ENCODE measurements at places on chromosomes 2 and 18.

GRCh38 chr18:51234117-51235008 lies 36.9 kb upstream of the MEX3C start:
- DNase-seq = no peak

- DNase-seq = no peak
Observed at GRCh38 chr2:180742801-180743200, 237.6 kb upstream of the UBE2E3 start.

DNA sequence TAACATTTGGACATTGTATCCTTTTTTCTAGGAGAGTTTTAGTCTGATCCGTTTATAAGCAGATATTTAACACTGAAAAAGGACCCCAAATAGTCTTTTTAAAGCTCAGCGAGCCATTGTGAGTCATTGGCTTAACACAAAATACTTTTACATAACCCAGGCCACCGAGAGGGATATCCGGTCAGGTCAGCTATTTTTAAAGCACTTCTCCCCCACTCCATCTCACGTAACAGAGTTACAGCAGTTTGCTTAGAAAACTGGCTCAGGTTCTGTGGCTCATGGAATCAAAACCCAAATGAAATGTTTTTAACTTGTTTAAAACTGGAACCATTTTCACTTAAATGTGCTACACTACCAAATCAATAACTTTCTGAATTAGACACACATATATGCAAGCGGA lies 23.9 kb downstream of the COL4A3 start:
- DNase-seq = no peak

DNA sequence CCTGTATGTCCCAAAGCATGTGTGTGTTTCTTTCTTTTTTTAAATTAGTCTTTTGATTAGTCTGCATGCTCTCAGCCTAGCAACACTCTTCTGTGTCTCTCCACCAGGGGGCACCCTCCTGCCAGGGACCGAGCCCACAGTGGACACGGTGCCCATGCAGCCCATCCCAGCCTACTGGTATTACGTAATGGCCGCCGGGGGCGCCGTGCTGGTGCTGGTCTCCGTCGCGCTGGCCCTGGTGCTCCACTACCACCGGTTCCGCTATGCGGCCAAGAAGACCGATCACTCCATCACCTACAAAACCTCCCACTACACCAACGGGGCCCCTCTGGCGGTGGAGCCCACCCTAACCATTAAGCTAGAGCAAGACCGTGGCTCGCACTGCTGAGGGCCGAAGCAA lies 93.8 kb downstream of the NRP2 start:
- DNase-seq = no peak

DNA sequence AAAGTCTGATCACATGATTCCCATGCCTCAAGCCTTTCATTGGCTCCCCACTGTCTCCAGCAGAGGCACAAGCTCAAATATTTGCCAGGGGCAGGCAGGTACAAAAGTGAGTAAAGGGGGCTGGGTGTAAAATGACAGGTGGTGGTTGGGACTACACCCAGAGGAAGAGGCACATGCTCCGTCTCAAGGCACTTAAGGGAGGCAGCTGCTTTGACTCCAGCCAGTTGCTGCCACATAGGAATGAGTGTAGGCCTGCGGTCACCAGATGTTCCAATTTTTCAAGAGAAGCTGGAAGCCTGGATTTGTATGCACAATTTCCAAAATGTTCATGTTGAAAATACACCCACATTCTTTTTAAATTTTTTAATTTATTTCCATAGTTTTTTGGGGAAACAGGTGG lies 164.4 kb downstream of the UPP2 start:
- DNase-seq = no peak

- DNase-seq = no peak
Observed at GRCh38 chr18:13730481-13730880, 4.0 kb downstream of the RNMT start.

GRCh38 chr2:17628349-17629261 lies 88.1 kb downstream of the VSNL1 start:
- DNase-seq = no peak

- no peak for DNase-seq
Observed at GRCh38 chr18:74731097-74731496, 133.4 kb downstream of the ZNF407 start.

DNA sequence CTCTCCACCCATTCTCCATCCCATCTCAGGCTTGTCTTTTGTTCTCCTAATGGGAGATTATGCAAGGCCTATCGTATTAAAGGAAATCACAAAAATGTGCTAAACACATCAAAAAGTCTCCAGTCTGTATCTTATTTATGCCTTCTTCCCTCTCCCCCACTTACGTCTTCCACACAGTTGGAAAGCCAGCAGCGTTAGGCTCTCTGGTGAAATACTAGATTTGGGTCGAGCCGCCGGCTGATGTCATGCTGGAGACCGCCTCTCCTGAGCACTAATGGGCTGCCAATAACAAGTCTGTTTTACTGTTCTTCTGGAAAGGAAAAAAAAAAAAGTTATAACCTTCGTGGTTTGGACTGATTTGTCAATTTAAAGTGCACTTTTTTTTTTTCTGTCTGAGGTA lies 182.7 kb upstream of the SIX2 start:
- DNase-seq = no peak

GRCh38 chr2:82182270-82182669 lies 1877.7 kb upstream of the LRRTM1 start:
- no peak for DNase-seq

GRCh38 chr2:105129722-105130232 lies 91.9 kb downstream of the MRPS9 start:
- no peak for DNase-seq

GRCh38 chr2:176536439-176537133 lies 267.3 kb downstream of the MTX2 start:
- DNase-seq = no peak

- DNase-seq = no peak
Observed at GRCh38 chr2:98126061-98126460, 39.1 kb downstream of the VWA3B start.

DNA sequence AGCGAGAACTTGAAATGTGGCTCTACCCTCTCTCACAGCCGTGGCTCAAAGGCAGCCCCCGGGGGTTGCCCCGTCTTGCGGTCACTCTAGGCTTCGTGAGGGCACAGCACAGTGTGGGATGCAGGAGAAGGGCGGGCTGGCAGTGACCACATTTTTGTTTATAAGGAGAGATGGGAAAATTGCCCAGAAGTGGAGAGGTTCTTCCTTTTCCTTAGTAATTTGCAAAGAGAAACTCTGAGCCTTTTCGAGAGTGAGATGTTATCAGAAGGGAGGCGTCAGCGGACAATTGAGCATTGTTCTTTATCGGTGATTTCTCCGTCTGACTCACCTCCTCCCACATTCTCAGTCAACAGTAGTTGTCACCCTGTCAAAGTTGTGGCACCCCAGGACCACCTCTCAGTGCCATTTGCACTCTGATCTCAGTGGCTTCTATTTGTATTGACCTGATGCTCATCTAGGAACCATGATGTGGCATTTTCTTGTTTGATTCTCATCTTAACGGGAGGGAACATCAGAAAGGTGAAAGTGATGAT lies 89.6 kb downstream of the ACAA2 start:
- DNase-seq = no peak

DNA sequence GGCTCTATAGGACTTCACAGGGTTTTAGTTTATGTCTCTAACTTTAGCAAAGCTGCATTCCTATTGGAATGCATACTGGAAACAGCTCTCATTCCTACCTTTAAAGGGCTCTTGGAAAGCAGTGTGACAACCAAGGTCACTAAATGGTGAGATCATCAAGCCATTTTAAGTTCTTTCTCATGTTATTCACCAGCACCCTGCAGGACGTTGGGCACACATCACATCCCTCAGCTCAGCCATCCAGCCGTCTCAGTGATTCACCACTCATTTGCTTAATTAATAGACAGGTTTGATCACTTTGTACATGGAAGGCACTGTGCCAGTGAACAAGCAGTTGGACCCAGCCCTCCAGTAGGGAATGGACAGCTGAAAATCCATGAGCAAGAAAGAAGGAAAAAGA lies 32.2 kb upstream of the RBM44 start:
- no peak for DNase-seq

- DNase-seq = no peak
Observed at GRCh38 chr2:160431441-160431840, 62.2 kb downstream of the RBMS1 start.

DNA sequence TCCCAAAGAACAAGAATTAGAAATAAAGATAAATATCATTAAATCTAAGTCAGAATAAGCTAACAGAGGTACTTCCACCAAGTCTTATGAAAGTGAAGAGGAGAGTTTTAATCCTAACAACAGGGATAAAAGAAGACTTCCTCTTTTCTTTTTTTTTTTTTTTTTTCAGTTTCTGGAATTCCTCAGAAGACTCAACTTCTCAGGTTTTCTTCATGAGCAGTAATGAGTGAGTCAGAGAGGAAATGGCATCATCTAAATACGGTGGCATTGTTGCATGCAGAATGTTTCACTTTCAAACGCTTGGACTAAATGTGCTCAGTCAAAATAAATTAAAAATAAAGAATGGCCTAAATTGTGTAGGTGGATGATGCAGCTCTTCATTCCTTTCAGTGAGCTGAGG lies 45.6 kb upstream of the ARHGAP15 start:
- DNase-seq = no peak

DNA sequence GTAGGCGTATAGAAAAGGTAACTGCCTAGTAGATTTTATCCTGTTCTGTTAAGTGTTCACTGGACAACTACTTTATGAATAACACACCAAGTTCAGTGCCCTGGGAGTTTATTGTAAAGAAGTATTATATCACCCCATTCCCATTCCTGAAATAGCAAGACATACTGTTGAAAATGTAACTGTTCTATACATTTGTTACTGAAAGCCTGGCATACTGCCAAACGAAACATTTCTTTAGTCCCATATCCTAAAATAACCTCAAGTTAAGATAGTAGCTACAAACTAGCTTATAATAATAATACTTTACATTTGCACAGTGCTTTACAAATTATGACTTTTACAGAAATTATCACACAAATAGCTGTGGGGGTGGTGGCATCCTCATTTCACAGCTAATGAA lies 25.1 kb downstream of the SPDYA start:
- DNase-seq = no peak

DNA sequence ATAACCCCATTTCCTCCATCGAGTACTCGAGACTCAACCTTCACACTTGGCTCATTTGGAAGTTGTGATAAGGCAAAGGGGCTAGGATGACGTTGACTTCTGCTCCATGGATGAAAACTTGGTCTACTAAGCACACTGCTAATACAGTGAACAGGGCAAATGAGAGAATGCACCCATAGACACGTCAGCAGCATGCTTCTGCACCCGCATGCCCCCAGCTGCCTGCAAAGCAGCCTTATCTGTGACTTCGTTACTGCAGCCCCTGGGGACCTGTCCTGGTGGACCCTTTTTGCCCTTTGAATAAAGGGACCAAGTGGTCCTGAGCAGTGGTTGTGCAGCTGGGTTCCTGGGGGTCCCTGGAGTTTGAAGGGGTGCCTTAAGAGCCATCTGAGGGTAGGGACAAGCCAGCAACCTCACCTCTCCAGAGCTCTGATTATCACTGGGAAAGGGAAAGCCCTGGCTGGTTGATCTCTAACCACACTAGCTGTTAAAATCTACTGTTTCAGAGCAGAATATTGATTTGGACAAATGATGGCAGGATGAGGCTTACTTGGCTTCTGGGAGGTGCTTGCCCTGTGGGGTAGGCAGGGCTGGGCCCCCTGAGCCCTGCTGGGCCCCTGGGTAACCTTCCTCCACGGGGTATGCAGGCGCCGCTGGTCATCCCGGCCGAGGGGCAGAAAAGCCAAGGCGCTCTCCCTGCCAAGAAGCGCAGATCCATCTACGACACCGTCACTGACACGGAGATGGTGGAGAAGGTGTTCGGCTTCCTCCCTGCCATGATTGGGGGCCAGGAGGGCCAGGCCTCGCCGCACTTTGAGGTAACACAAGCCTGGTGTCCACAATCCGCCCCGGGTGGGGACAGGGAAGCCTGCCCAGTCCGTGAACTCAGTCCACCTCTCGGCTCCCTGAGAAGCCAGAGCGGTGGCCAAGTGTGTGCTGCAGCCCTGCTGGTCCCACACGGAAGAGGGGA lies 37.6 kb upstream of the GPR17 start:
- DNase-seq = no peak

DNA sequence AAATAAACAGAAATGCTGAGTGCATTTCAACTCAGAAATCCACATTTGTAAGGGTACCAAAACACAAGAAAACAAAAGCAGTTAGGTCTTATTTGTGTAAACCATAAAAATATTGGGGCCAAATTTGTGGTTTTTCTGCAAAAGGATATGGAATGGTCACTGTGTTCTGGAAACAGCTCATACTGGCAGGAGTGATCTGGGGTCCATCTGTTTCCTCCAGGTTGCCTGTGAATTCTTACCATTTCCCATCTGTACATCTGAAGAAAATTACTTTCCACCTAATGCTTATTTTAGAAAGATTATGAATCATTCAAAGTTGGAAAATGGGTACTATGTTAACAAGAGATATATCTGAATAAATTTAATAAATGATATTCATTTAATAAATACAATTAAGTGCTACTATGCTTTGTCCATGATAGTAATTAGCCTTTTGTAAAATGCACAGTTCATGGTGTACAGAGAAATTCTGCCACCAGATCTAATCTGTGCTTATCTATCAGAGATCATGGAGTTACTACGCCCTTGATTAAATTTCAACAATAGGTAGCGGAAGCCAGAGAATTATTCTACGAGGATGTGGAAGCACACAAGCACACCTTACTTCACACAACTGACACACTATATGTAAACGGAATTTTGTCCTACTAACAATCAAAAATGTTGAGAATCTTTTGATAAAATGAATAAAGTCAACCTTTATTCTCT lies 10.9 kb downstream of the ALS2 start:
- no peak for DNase-seq

- DNase-seq = no peak
Observed at GRCh38 chr2:236352761-236353593, 88.8 kb upstream of the ASB18 start.

GRCh38 chr2:8059255-8059654 lies 622.6 kb upstream of the ID2 start:
- DNase-seq = no peak

GRCh38 chr2:171452773-171453172 lies 18.7 kb downstream of the DCAF17 start:
- DNase-seq = no peak

DNA sequence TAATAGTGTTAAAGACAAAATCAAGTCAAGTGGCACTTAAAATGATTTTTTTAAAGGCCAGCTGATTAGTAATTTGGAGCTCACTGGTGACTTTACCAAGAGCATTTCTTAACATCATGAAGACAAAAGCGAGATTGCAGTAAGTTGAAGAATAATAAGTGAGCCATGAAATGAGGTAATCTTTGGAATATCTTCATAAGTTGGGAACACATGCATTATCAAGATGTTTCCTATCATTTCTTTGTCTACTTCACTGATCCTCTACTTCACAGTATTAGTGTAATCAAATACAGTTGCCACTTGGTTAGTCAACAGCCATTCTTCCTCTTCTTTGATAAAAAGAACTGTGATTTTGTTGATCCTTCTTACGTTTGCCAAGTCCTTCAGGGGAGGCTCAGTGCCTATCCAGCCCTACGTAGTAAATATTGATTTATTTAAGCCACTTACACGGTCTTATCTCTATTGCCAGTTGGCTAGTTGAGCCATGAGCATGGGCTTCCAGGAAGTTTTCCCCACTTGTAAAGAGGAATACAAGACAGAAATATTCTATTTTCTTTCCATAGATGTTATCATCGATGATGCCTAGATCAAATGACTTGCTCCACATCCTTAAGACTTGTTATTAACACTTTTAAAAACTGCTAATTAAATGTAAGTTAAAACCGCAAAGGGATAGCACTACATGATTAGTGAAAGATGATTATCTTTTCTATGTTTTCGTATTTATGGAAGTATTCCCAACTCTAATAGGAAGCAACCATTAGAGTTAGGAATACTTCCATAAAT lies 46.1 kb downstream of the YES1 start:
- no peak for DNase-seq
